GM10248 (cell line): ENCODE measurements at places on chromosomes 7 and 10.

- DNase-seq = no peak
Measured at GRCh38 chr7:29825775-29826529, 19.6 kb downstream of the WIPF3 start.

DNA sequence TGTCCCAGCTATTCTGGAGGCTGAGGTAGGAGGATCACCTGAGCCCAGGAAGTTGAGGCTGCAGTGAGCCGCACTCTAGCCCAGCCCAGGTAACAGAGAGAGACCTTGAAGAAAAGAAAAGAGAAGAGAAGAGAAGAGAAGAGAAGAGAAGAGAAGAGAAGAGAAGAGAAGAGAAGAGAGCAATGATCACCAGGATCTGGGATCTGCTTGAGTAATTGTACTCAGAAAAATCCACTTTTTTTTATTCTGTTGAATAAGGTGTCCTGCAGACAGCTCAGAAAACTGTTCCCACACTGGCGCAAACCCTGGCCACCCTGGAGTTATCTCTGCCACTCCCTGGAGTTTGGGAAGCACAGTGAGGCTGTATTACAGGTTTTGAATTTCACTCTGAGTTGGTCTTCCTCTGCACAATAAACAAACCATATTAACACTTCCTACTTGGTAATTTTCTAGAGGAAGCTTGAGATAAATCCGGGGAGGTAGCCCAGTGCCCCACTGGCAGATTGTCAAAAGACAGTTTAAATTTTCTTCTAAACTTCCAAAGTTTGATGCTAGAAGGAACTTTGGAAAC lies 9.6 kb upstream of the OAT start:
- no peak for DNase-seq

- DNase-seq = no peak
Measured at GRCh38 chr7:33421429-33421828, 292.1 kb downstream of the BBS9 start.

GRCh38 chr7:122584676-122585251 lies 114.2 kb downstream of the RNF133 start:
- DNase-seq = no peak

GRCh38 chr10:36381748-36382147 lies 739.7 kb upstream of the FZD8 start:
- DNase-seq = no peak

GRCh38 chr10:24086296-24087086 lies 122.4 kb upstream of the KIAA1217 start:
- DNase-seq = no peak

- peak; percentile 57 for DNase-seq
Measured at GRCh38 chr10:2978111-2978510, 89.2 kb upstream of the PFKP start.

GRCh38 chr7:5343884-5344283 lies 61.1 kb downstream of the SLC29A4 start:
- DNase-seq = no peak
